ENCODE measurements at places on chromosomes 4 and X.

- peak; percentile 30 for DNase-seq
Observed at GRCh38 chr4:141571362-141571761, 65.0 kb upstream of the IL15 start.

DNA sequence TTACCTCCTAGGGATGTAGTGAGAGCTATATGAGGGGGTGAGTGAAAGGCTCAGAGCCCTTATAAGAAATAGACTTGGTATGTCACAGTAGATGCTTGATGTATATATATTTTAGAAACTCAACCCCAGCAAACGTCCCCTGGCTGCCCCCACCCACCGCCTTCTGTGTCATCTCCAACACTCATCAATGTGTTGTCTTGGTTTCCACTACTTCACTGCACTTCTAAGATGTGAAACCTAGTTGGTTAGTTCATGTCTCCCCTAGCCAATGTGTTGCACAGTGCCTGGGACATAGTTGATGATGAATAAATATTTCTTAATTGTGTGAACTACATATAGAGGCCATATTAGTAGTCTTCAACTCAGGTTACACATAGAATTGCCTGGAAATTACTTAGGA is 4.4 kb downstream of the FGFBP2 start:
- DNase-seq: no peak

- DNase-seq: no peak
Observed at GRCh38 chrX:68183612-68184214, 249.6 kb downstream of the OPHN1 start.

DNA sequence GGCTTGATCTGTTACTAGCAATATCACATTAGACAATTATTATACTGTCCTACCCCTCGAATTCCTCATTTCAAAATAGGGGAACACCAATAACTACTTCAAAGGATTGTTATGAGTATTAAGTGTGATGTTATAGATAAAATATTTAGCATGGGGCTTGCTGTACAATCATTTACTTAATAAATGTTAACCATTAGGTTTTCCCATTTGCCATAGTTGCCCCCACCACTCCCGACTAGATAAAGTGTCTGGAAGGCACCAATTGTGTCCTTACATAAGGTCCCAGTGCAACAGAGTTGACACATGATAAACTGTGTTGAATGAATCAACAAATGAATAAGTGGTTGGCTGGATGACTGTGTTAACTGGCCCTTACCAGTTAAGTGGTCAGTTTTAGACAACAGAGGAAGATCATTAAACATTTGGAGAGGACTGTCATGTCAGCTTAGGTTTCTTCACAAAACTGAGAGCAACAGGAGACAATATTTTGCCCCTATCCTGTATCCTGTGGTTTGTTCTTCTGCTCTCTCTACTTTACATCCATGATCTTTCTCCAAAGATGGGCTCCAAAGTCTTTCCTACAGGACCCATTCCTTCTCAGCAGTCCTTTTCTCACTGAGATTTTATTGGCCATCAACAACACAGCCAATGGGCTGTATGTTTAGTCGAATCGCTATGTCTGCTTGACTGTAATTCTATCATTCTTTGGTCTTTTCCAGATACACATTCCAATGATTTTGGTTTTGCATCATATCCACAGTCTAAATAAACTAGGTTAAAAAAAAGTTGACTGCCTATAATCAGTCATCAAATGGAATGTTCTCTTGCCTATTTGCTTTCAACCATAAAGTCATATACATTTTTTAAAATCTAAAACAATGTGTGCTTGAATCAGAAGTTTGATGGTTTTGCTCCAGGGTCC is 74.4 kb downstream of the RNF150 start:
- DNase-seq: peak; percentile 83

GRCh38 chr4:15416357-15417232 is 11.2 kb upstream of the C1QTNF7 start:
- DNase-seq: no peak

DNA sequence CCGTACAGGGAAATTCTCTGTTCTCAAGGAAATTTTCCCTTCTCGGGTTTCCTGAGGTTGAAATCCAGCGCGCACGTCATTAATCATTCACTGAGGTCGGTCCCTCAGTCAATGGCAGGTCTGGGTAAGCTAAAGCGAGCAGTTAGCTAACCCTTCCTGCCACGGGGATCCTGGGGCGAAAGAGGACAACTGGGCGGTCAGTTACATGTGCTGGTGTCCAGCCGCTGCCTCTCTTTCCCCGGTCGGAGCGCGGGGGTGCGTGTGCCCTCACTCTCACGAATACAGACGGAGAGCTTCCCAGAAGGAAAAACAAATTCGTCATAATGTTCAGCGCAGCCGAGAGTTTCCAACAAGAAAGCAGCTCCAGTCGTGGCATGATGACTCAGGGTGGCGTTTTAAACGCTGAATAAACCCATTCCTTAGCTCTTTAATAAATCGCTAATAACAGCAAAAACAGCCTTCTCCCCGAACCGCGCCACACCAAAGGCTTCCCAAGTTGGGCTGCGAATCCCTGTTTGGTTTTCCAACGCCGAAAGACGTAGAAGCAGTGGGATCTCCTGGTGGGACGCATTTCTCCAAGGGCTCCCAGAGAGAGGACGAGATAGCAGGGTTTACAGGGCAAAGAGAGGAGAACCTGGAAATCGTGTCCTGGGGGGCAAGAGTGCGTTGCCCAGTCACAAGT is 752 bp upstream of the FGF5 start:
- DNase-seq: peak; percentile 85

DNA sequence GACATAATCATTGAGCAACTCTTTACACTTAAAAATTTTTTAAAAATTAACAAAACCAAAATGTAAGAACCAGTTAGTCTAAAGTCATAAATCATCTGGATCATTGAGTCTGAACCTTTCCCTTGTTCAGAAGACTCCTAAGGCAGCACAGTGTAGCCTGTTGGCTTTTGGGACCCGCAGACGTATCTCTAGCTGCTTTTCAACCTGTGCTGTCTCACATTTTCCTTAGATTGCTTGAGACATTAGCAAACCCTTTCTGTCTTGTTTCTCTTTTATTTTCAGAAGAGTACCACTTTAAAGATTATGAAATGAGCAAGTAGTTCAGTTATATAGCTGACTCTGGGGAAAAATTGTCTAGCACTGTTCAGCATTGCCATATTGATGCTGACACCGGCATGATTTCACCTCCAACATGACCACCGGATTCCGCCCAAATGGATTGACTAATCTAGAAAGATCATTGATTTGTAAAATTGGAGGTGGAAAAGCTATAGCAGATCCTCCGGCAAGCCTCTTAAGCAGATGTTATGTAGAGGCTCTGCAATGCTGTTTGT is 8.9 kb downstream of the TCEANC start:
- no peak for DNase-seq

- peak; percentile 54 for DNase-seq
Observed at GRCh38 chr4:87498446-87498900, 30.7 kb downstream of the SPARCL1 start.

- no peak for DNase-seq
Observed at GRCh38 chr4:16290681-16291420, 64.6 kb upstream of the TAPT1 start.

- no peak for DNase-seq
Observed at GRCh38 chr4:102578270-102578669, 77.1 kb downstream of the NFKB1 start.

DNA sequence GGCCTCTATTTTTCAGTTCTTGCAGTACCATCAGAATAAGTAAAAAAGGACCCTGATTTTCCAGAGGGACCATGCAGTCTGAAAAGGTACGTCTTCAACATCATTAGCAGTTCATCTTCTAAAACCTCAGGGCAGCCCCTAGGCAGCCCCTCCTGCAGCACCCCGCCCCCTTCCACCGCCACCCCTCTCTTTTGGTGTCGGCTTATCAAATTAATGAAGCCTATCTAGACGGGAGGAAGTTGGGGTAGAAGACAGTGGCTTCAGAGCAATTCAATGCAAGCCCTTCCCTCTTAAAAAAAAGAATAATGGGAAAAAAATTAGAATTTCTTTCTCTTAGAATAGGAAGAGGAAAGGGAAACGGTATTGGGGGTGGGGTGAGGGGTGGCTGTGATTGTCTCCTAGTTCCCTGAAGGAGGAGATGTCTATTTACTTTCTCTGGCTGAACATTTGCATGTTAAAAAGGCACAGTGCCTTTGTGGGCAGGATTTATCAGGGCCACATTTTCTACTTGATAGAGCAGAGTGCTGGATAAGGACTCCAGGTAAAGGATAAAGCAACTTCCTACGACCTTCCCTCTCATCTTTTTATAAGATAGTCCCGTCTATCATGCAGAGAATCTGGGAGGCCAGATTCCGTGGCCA is 159.4 kb downstream of the MGST2 start:
- no peak for DNase-seq

- DNase-seq: no peak
Observed at GRCh38 chr4:156913234-156913633, 58.4 kb downstream of the PDGFC start.

GRCh38 chrX:78333521-78333920 is 6.1 kb upstream of the CYSLTR1 start:
- no peak for DNase-seq

DNA sequence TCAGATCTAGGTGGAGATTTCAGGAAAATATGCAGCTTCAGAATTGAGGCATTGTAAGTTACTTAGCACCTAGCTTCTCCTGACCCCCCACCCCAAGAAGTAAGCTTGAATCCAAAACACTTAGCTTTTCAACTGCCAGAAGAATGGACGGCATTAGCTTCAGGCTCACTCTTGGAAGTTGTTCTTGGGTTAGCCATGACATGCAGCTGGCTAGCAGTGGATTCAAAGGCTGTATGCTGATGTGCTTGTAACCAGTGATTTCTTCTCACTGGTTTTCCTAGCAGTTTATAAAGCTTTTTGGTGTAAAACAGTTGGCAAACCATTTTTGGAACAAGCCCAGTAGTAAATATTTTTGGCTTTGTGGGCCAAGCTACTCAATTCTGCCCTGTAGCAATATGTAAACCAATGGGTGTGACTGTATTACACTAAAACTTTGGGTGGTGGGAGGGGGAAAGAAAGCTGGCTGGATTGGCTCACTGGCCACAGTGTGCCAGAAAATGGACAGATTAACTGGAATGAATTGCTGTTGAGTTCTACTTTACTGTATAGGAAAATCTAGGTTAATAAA is 85.6 kb downstream of the SHROOM2 start:
- DNase-seq: no peak

- no peak for DNase-seq
Observed at GRCh38 chr4:73603271-73603710, 16.9 kb downstream of the RASSF6 start.

DNA sequence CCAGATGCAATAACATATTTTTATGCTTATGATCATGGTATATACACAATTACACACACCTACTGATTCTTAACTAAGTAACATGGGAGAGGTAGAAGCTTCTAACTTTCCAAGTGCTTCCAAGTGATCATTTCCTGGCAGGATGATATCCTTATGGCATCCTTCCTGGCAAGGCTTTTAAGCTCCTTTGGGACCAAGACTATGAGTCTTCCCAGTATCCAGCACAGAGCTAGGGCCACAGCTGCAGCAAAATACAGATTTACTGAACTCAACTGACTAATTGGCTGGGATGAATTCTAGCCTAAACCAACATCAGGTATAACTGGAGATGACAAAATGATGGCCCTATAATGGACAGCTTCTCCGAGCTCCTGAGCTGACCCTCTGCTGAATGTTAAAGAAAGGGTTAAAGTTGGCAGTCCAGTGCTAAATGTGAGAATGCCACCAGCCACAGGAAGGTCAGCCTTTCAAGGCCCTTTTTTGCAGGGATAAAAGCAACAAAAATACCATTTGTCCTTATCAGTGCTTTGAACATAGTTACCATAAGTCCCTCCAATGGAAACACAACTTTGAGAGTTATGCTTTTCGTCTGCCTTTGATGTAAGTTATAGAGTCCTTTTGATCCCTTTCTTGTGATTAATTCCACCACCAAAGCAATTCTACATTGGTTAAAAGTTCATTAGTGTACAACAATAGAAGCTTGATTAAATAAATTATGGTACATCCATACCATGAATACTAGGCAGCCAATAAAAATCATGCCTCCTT is 73.4 kb downstream of the MGST2 start:
- DNase-seq: no peak

DNA sequence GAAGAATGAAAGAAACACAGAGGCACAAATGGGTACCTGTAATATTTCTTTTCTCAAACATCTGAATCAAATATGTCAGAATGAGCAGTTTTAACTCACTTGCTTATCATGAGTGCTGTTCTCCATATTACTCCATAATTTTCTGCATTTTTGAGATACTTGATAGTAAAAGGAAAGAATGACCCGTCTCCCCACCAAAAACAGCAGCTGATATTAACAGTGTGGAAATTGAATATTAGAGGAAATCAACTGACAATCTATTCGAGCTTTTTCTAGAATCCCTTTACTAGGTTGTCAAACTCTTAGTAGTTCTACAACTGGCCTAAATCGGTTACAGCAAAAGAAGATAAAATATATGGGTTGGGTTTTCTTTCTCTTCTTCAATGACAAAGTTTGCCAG is 49.9 kb upstream of the HELT start:
- no peak for DNase-seq

DNA sequence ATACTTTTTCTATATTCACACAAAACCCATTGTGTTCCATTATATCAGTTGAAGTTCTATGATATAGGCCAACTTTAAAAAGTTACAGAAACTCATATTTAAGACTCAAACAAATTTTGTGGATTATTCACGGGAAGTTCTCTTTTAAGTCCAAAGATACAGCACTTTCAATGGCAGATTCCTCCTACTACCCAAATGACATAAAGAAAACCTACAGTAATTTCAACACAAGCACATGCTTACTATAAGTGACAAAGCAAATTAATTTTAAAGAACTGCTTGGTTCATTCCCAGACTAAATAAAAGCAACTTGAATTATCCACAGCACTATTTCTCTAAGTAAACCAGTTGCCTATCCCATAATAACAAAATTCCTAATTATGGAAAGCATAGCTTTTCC is 4.1 kb downstream of the PPA2 start:
- no peak for DNase-seq

GRCh38 chr4:53235547-53235946 is 130.3 kb downstream of the SCFD2 start:
- DNase-seq: no peak

- DNase-seq: no peak
Observed at GRCh38 chr4:126715681-126716080, 917.1 kb upstream of the INTU start.

DNA sequence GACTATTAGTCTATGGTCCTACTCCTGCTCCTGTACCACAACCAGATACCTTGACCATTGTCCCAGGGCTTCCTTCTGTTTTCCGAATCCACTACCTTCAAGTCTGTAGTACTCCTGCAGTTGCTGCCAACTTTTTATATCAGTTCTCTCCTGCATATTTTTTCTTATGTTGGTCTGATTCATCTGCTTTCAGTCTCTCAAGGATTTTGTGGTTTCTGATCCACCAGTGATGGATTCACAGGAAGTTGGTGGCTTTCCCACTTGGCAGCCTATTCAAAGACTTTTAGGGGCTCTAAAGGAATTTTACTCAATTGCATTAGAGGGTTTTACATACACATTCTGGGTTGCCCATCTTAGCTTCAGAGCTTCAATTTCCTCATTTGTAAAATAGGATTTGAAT is 23.6 kb downstream of the KIF4A start:
- peak; percentile 20 for DNase-seq

DNA sequence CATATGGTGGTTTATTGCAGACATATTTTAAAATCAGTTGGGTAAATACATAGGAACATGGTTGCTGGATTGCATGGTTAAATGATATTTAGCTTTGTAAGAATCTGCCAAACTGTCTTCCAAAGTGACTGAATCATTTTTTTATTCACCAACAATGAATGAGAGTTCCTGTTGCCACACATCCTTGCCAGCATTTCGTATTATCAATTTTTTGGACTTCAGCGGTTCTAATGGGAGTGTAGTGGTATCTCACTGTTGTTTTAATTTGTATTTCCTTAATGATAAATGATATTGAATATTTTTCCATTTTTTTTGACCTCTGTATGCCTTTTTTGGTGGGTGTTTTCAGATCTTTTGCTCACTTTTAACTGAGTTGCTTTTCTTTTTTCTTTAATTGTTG is 1.4 kb upstream of the MTHFD2L start:
- DNase-seq: no peak
